ENCODE measurements at places on chromosomes 2 and 18.

DNA sequence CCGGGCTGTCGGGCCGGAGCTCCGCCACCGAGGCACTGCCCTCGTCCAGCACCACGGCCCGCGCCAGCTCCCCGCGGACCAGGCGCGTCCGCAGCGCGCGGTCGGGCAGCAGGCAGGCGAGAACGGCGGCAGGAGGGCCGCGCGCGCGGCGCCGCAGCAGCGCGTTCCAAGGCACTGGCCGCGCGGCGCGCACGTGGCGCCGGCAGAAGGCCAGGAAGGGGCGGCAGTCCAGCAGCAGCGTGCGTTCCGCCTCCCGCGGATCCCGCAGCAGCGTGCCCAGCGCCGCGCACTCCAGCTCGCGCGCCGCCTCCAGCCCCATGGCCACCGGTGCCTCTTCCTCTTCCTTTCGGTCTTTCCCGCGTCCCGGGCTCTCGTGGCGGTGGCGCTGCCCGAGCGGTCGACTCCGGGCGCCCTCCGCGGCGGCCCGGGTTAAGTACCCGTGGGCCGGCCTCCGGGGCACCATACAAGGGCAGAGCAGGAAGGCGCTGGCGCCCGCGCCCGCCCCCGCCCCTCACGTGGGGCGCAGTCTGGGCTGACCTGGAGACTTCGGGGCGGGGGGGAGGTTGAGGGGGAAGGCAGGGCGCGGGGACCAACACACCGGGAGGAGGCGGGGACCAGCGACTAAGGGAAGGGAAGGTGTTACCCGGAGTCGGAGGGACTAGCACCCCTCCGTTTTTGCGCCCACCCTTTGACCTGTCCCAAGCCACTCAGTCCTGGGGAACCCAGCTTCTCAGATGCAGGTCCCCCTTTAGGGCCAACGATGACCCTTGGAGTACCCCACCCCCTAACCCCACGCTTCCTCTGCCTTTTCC is at the start of gene DUSP2:
Gene DUSP2 (minus strand): TSS at position 405 of the 812 bp plus-strand sequence. CDS start 86 bp downstream, at position 319.
- DNase-seq, result peak; percentile 42

DNA sequence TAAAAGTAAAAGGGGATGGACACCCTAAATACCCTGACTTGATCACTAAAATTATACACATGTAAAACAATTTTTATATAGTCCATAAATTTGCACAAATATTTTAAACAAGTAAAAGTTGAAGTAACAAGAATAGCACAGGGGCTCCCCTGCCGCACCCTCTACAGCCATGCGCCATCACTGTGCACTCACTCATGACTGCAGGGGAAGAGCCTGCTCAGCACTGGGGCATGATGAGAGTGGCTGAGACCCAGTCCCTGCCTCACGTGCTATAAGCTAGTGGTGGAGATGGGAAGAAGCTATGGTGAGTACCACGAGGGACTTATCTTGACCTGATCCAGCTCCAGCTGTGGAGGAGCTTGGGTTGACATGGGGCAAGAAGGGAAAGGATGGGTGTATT is 46.9 kb upstream of the MYO1B start:
- DNase-seq, result no peak

- no peak for DNase-seq
Observed at GRCh38 chr2:162258686-162259085, 15.4 kb upstream of the FAP start.

DNA sequence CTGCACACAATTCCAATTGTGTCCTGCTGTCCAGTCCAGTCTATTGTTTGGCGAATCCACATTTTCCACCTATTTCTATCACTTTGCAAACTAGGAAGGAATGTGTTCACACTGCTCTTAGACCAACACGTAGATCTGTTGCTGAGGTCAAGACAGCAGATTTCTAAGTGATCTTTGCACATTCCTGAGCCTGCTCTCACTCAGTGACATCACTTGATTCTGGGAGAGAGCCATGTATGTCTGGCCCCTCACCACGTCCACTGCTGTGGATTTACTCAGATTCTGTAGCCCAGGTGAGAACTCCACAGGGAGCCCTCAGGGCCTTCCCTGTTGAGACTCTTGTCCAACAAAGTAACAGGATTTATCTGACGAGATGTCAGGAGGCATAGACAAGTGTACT is 317.2 kb downstream of the TSN start:
- DNase-seq, result no peak

GRCh38 chr2:74778381-74779264 is 55.3 kb upstream of the HK2 start:
- DNase-seq, result peak; percentile 43

- no peak for DNase-seq
Observed at GRCh38 chr2:141021109-141021508, 1109.7 kb downstream of the LRP1B start.
